ENCODE measurements at places on chromosomes 2 and 18.

GRCh38 chr18:58221060-58221725, 177.2 kb downstream of the NEDD4L start:
- no peak for DNase-seq

DNA sequence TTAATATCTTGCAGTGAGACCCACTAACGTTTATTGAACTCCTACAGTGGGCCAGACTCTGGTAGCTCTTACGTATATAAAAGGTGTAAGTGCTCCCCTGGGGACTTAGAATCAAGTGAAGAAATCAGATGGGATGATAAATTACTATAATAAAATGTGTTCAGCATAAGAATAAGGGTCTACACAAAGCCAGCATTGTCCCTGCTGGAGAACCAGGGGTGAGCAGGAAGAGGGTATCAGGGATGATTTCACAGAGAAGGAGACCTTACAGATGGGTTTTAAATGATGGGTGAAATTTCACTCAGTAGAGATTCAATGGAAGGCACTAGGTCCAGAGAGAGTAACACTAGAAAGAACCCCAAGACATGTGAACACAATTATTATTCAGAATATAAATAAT, 20.7 kb downstream of the NRXN1 start:
- no peak for DNase-seq

DNA sequence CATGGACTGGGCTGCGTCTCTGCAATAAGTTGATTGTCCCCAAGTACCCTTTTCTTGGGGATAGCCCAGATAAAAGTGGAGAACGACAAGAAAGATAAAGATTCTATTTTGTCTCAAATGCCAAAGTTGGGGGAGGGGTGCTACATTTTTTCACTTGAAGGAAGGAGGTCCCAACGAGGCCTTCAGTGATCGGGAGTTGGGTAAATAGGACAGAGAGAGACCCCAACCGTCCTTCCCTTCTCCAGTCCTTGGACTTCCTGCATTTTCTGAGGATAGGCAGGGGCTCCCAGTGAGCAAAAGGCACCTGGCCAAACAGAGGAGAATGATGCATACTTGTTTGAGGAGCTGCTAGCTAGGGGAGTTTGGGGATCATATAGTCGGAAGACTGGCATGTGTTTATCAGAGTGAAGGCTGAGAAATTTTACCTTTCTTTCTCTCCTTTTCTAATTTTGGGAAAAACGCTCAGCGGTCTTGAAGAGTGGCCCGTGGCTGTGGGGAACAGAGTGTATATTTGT, 3.5 kb upstream of the EN1 start:
- no peak for DNase-seq

- DNase-seq = no peak
These were observed 132.4 kb upstream of the GPC1 start for GRCh38 chr2:240302933-240303595.

GRCh38 chr2:85920810-85921545, 32.2 kb upstream of the ST3GAL5 start:
- peak; percentile 32 for DNase-seq

DNA sequence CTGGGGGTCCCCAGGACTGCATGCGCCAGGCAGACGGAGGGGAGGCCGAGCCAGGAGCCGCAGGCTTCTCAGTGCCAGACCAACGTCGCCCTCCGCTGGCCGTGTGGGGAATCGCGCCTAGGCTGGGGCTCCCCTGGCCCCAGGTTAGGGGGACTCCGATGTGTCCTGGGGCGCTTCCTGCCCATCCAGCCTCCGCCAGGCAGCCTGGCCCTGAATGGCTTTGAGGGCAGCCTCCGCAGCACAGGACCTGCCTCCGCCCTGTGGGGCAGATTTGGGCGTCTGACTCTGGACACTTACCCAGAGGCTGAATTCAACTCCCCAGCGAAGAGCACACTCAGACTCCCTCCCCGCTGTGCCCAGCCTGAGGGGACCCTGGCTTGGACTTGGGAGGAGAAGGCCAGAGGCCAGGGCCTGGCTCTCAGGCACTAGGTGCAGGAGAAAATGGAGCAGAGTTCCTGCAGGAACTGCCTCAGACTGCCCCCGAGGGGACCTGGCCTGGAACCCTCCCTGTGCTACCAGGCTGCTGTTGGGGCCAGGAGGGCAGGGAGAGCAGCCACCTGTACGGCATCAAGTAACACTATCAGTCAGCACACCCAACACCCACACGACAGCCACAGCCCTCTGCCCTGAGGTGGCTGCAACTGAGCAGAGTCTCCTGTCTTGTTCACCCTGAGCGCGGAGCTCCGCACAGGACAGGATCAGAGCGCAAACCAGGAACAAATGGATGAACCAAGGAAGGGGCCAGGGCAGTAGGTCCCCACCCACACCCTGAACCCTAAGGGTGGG, 597 bp upstream of the TEKT4 start:
- no peak for DNase-seq

GRCh38 chr2:232567721-232568120, 17.2 kb downstream of the EIF4E2 start:
- DNase-seq = no peak

DNA sequence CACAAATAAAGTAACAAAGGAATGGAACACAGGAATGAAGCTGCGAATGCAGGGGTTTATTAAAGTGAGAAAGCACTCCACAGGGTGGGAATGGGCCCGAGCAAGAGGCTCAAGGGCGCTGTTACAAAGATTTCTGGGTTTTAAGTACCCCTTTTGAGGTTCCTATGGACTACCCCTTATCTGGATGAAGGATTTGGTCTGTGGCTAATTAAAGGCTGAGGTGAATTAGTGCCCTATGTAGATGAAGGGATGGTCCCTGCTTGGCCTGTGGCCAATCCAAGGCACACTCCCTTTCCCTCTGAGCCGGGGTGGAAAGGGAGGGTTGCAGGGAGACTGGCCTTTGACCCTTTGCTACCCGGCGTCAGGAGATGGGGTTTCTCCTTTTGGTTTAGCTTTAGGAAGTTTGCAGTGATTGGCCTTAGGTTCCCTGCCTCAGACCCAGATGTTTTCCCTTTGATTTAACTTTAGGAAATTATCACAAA, 47.5 kb upstream of the CNGA3 start:
- DNase-seq = no peak

- peak; percentile 93 for DNase-seq
These were observed 94.3 kb upstream of the ITGB6 start for GRCh38 chr2:160294339-160294803.

DNA sequence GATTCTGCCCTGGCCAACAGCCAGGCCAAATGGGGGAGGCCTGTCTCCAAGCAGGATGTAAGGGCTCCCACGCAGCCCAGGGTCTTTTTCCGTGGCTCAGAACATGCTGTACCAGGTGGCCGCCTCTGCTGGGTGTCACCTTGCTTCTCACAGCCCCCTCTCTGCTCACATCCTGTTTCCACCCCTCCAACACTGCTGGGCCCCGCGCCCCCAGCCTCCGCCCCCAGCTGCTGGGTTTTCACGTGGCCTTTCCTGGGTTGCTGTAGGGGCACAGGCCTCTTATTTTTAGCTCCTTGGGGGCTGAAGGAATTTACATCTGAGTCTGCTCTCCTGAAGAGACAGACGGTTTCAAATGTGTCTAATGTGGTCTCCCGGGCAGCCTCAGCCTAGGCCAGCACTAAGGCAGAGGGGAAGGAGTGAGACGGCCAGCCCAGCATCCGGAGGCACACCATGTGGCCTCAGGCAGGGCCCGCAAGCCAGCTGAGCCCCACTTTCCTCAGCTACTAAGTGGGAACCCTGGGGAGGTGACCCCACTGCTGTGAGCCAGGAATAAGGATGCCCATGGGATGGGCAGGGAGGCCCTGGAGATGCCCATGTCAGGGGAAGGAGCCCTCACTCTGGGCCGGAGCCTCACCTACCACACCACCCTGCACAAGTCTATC, 18.7 kb upstream of the DUSP2 start:
- no peak for DNase-seq

- DNase-seq = no peak
These were observed 28.6 kb upstream of the MEX3C start for GRCh38 chr18:51226068-51226467.

DNA sequence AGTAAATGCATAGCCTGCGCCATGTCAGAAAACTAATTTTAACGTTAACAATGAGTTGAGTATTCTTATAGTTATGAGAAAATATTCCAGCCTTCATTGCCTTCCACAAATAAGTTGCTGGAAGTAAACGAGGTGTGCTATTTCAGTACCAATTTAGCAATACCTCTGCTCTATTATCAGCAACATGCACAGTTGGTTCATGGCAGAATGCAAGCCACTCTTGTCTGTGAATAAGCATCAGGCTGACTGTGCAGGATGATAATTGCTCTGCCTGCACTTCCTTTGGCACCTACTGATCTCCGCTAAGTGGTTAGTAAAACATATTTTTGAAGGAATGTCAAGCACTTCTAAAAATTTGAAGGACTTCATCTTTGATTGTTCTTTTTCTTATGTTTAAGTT, 261.9 kb upstream of the SIX3 start:
- no peak for DNase-seq

DNA sequence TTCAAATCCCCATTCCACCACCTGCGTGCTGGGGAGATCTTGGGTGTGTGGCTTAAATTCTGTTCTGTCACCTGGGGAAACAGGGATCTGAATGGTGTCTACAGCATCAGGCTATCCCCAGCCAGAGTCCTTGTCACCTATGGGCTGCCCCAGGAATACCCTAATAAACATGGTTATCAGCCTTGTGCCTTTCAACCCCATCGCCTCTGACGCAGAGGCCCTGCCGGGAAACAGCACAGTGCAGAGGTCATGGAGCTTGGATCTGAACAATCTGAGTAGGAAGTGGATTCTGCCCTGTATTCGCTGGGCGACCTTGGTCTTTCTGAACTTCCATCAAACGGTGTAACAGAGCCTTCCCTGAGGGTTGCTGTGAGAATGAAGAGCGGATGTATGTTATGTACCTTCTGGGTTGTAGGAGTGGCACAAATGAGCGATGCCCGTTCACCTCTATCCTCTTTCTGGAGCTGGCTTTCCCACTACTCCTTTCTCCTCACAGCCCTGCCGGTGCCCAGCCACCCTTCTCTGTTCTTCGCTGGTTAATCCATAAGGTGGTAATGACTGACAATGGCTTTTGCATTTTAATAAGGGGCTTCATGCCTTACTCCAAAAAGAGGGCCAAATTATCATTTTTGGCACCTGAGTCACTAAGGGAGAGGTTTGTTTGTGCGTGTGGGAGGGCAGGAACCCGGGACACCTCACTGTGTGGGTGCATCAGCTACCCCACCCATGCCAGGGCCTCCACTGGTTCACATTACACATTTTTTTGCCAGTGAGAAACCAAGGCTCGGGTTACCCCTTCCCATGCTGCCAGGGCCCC, 256.5 kb downstream of the MYCN start:
- no peak for DNase-seq
